ENCODE measurements at places on chromosomes 4 and X. TPM values are rescaled to one million over a fixed set of nuclear protein-coding genes. Genes with fewer than 3 reads are reported as not detected.

GRCh38 chr4:3760841-3761240 lies 5.3 kb upstream of the ADRA2C start:
- no peak for DNase-seq

- peak; percentile 76 for DNase-seq
Measured at GRCh38 chr4:101155368-101155767, 192.0 kb downstream of the PPP3CA start.

Gene FRMPD4
- 0.41 TPM for total RNA-seq

Gene AMOT
- 11.0 TPM for total RNA-seq

- no peak for DNase-seq
Measured at GRCh38 chr4:3711183-3712111, 54.7 kb upstream of the ADRA2C start.
